Bronchial epithelial cell (primary cell): ENCODE measurements at places on chromosomes 4 and X.

DNA sequence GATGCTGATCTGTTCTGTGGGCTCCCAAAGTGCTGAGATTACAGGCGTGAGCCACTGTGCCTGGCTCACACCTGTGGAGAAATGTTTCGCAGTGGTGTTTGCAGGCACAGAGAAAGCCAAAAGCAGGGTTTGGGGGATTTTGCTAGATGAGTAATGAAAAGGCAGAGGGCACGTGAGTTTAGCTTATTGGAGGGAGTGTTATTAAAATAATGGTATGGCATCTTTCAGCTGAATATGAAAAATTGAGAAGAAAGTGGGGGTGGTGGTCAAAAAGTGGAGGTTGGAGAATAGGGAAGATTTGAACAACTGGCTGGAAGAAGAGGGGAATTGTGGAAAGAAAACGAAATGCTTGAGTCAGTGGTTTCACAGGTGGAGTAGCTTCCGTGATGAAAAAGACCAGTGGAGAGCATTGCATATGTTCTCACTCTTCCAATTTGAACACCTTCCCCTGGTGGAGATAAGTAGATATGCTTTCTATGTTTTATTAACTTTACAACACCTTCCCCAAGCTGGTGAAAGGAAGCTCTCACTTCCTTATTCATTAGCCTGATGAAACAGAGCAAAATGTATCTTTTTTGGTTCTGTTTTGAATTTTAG, 1.1 kb upstream of the CHST7 start:
- no peak for DNase-seq

DNA sequence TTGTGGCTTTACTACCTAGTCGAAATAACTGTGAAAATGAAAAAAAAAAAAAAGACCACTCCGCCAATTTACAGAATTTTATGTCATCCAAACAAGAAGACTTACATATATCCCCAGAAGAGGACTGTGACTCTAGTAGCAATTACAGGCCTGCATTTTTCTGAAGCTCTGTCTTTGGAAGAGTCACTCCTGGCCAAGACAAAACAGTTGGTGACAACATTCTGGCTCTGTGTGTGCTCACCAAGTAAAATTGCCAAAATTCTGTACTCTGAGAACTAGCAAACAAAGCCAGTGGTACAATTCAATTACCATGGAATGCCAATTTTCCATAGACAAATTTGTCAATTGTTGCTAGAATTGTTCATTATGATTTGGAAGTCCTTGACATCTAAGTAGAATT, 311.1 kb downstream of the PDGFC start:
- DNase-seq, result no peak

GRCh38 chr4:10703766-10704429, 19.3 kb upstream of the CLNK start:
- DNase-seq, result no peak

DNA sequence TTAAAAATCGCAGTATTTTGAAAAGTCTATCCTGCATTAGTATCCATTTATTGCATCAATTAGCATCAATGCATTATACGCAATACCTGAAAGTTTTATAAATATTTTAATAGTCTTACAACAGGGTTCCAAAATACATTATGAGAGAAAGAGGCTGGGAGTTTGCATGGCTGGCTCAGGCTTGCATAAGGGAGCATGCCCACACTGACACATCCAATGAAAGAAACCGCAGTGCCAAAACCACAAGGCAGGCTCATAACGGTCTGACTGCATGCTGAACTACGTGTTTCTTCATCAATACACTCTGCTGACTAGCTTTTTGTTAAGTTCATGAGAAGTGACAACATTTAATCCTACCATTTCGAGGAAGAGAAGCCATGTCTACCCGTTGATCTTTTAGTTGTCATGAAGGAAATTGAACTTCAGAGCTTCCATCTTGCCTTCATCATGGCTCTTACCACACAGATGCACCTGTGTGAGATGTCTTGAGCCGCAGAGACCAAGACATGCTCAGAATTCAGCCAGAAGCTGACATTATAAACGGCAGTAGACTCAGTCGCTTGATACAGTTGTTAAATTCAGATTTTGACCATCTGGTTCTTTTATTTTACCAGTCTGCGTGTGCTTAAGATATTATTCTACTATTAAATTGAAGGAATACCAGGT, 168.8 kb upstream of the FRG1 start:
- no peak for DNase-seq

- DNase-seq, result peak; percentile 97
Observed at GRCh38 chr4:53943345-53944085, 120.9 kb downstream of the CHIC2 start.

DNA sequence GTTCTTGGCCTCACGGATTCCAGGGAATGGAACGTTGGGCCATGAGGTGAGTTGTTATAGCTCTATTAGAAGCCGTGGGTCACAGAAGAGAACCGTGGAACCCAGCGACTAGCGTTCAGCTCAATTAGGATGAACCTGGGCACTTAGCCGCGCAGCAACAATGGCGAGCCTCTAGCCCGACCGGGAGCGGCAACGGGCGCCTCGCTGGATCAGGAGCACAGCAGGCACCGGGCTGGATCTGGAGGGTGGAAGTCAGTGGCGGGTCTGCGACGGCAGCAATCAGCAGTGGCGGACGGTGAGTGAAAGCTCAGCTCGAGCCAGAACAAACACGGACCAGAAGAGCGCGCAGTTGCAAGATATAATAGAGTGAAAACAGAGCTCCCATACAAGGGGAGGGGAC, 34.2 kb downstream of the AGA start:
- DNase-seq, result no peak

GRCh38 chr4:85756938-85757337, 282.0 kb downstream of the ARHGAP24 start:
- peak; percentile 40 for DNase-seq

DNA sequence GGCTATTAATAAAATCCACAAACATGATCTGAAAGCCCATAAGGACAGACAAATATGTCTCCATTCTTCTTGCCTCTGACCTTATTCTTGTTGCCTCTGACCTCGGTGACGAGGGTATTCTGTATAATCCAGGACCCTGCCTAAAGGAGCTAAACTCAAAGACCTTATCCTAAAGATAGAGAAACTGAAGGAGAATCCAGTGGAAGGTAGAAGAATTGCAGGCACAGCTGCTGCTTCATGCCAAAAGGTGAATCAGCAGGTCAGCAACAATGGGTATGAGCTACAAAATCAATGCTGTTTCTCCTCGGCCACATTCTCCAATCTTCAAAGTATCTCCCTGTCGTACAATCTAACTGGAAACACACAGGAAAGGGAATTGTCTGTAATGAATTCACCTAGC, 71.4 kb downstream of the INTS6L start:
- DNase-seq, result peak; percentile 12

GRCh38 chr4:6309777-6310176, 40.1 kb downstream of the WFS1 start:
- no peak for DNase-seq

DNA sequence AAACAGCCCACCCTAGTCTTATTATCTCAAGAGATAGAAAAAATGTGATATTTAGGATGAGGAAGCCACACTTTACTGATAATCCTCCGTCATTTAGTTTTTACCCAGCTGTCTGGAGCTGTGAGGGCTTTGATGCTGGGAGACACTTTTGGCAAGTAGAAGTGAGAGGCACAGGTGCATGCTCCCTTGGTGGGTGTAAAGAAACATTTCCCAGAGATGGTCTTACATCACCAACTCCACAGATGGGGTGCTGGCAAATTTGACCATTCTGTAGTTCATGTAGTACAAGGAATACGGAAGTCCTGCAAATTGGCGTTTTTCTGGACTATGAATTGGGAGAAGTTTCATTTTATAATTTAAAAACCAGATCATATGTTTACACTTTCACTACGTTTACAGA, 28.5 kb downstream of the TRIM61 start:
- no peak for DNase-seq
